ENCODE measurements at places on chromosomes 5 and 9.

- DNase-seq: no peak
Observed at GRCh38 chr5:10607666-10608073, 43.8 kb downstream of the ANKRD33B start.

- no peak for DNase-seq
Observed at GRCh38 chr9:124510650-124511425, 3.6 kb upstream of the NR5A1 start.

DNA sequence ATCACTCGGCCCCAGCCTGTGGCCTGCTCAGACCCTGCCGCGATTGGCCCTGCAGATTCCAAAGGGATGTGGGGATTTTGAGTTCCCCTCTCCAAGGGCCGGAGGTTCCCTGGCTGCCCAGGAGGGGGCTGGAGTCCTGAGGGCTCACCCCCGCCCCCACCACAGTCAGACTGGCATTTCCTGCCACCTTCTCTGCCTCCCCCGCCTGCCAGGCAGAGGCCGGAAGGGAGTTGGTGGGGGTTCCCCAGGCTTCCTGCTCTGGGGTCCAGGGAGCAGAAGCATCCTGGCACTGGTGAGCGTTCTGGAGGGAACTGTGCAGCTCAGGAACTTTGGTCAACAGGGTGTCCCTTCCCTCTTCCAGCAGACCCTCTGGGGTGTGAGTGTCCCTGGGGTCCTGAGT, 70.6 kb downstream of the RXRA start:
- DNase-seq: peak; percentile 75

GRCh38 chr5:115343855-115344254, 47.4 kb upstream of the CCDC112 start:
- DNase-seq: no peak

- no peak for DNase-seq
Observed at GRCh38 chr5:9547122-9547947, 1.5 kb upstream of the SEMA5A start.

DNA sequence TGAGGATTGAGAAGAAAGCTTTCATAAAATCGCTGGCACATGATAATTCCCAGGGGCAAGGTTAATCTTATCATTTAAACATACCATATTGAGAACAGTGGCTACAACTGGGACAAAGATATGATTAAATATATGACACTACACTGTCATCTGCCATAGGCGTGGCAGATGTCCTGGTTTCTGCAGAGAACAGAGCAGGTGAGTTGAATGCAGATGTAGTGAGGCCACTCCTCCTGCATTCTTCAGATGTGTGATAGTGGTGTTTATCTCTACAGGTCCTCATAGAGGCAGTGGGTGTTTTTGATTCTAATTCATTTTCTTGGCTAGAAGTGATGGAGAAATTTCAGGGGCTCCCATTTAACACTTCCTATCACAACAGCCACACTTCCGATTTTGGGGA, 237.0 kb upstream of the CDH9 start:
- DNase-seq: no peak

DNA sequence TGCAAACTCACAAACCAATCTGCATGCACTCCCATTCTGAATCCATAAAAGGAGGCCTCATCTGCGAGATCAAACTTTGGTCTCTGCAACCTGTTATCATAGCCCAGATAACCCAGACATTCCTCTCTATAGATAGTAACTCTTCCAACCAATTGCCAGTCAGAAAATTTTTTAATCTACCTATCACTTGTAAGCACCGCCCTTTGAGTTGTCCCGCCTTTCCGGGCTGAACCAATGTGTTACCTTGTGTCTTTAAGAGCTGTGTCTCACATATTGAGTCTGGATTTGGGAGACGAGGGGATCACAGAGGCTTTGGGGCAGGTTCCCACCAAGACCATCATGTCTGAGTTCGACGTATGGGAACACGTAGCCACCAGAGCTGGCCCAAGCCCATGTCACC, 91.1 kb upstream of the PPP1R26 start:
- DNase-seq: no peak
